ENCODE measurements at places on chromosomes 1 and 21.

DNA sequence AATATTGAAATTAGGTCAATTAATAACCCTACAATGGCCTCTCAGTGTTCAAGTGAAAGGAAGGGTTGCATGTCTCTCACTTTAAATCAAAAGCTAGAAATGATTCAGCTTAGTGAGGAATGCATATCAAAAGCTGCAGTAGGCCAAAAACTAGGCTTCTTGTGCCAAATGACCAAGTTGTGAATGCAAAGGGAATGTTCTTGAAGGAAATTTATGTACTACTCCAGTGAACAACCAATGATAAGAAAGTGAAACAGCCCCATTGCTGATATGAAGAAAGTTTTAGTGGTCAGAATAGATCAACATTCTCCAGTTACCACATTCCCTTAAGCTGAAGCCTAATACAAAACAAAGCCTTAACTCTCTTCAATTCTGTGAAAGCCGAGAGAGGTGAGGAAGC, 10.0 kb downstream of the MAEL start:
- DNase-seq = no peak

- no peak for DNase-seq
Measured at GRCh38 chr1:234851450-234852438, 241.8 kb upstream of the IRF2BP2 start.

GRCh38 chr21:34670220-34670961, 1.6 kb downstream of the CLIC6 start:
- no peak for DNase-seq

- DNase-seq = no peak
Measured at GRCh38 chr1:246280551-246280950, 226.5 kb downstream of the SMYD3 start.

- no peak for DNase-seq
Measured at GRCh38 chr1:44723496-44724295, 7.3 kb downstream of the RNU5D-1 start.

DNA sequence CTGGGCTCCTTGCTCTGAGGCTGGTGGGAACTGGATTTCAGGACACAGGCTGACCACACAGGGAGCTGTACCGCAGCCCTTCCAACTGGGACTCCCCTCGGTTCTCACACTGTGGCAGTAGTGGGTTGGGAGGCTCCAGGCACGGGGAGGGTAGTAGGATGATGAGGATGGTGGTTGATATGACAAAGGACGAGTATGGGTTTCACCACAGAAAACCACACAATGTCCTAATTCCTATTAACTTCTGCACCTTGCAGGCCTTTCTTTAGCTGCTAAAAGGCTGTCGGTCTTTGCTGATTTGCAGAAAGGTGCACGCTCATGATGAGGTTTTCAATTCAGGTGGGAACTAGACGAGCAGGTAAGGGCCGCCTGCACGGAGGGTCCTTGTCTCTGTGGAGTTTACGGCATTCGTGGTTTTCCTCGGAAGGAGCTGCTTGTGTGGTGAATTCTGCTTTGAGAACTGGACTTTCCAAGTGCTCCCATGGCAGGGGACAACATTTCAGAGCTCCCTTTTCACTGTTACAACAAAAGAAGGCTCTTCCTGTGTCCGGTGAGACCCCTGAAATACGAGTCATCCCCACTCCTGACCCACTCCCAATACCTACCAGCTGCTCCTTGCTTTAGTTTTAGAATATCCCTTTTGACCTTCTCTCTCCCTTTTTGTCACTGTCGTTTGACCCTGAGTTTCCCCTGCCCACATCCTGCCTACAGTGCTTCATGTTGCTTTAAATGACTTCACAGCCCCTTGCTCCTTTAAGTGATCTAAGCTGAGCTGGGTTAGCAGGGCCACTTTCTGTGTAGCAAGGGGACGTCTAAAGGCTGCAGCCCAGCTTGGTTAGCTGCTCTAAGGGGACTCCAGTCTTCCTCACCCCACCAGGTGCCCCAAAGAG, 125.1 kb downstream of the MRPS6 start:
- no peak for DNase-seq

DNA sequence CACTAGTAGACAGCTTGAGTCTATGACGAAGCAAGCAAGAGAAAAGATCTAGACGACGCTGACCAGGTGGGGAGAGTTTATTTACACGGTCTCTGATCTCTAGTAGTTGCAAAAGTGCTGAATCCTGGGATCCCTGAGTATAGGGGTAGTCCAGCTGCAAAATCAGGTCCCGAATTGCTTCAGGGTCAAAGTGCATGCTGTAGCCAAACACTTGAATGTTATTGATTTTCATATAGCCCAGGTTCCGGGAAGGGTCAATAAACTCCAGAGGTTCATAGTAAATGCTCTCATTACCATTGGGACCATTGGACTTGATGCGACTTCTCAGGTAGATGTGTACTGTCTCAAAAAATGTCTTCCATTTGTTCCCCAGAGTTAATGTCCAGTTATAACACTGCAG, 379.6 kb downstream of the BRINP3 start:
- DNase-seq = no peak

- DNase-seq = no peak
Measured at GRCh38 chr1:183628537-183628936, 7.0 kb downstream of the ARPC5 start.

DNA sequence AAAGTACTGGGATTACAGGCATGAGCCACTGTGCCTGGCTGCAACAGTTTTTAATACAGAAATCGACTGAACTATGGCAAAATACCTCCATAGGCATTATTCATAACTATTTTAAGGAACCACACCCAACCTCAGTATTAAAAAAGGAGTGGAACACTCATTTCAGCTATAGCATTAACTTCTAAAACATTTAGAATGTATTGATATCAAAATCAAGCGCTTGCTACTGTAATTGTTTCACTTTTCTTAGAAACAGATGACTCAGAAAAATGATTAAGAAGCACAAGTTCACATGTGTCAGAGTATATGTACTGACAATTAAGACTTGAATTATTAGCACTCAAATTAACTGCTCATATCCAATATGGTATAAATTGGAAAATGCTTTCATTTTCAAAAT, 15.1 kb downstream of the AIDA start:
- no peak for DNase-seq

DNA sequence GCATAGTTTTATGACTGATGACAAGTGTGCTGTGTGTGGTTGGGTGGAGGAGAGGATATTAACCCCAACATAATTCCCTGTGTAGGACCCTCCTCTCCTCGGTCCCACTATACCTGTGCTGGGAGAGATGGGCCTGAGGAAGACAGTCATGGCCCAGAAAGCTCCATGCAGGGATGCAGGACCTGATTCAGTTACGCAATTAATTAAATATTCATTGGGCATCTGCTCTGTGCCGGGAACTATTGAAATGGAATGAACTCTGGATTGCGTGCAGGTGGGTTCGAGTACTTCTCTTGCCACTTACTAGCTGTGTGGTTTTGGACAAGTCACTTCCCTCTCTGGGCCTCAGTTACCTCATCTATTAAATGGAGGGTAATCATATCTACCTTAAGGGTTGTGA, 74.6 kb downstream of the CD247 start:
- no peak for DNase-seq

GRCh38 chr1:66475940-66476339, 58.0 kb upstream of the SGIP1 start:
- no peak for DNase-seq

GRCh38 chr1:1433804-1434130, 1.7 kb upstream of the VWA1 start:
- no peak for DNase-seq

DNA sequence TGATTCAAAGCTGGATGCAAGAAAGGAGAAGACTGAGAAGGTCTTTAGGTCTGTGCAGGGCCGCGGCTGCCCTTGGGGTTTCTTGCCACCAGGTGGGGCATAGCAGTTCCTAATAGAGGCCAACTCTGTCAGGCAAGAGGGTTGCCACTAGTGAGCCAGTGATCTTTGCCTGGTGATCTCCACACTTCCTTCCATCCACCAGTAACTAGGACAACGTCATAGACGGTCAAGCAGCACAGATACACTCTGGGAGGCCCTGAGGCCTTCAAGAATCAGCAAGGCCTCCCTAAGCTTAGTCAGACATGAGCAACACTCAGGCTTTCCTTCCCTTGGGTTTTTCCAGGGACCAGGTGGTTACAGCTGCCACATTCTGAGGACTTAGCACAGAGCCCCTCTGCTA, 32.9 kb upstream of the ATP2B4 start:
- no peak for DNase-seq

All from HS-27A (cell line).